ENCODE measurements at places on chromosomes 4 and X.

- DNase-seq = no peak
These were observed 917 bp downstream of the PCDH18 start for GRCh38 chr4:137531168-137531985.

GRCh38 chr4:8867624-8868320 lies 3.9 kb downstream of the HMX1 start:
- no peak for DNase-seq

DNA sequence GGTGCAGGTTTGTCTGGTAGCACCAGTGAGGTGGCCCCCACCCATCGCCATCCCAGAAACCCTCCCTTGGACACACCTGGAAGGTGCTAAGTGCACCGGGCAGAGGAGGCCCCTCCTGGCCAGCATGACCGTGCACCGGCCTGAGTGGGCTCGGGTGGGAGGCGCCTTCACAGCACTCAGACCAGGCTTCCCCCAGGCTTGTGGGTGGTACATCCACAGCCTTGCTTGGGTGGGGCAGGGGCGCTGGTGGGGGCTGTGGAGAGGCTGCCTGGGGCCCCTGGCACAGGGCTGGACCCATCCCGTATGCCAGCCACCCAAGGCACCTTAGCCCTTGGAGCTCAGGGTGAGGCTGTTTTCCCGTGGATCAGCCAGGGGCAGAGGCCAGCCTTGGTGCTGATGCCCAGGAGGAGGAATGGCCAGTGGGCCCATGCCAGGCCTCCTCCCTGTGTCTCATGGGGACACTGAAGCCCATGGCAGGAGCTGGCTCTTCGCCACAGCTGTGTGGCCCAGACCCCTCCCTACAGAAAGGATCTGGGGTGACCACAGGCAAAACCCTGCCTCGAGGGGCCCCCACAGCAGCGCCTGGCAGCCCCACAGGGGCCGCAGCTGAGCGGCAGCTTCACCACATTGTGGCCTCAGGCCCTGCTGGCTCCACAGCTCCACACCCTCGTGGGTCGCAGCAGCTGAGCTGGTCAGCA lies 21.4 kb downstream of the NKX1-1 start:
- DNase-seq = no peak

- DNase-seq = no peak
These were observed 100.1 kb upstream of the VCX3B start for GRCh38 chrX:8364369-8365141.

- no peak for DNase-seq
These were observed 316.8 kb downstream of the NAF1 start for GRCh38 chr4:162849937-162850336.

DNA sequence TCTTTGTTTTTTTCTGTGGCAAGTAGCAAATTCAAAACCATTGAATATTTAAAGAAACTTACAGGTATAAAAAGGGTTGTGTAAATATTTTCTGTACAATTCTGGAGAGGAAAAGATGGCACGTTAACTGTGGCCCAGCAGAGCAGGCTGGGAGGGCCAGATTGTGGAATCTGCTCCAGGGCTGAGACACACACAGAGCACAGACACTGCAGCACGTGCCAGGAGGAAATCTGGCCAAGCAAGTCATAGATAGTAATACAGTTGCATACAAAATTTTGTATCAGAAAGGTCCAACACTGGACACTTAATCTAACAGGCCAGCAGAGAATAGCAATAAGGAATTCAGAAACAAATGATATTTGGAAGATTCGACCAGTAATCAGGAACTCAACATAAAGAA lies 763.7 kb downstream of the PDHA2 start:
- DNase-seq = no peak

DNA sequence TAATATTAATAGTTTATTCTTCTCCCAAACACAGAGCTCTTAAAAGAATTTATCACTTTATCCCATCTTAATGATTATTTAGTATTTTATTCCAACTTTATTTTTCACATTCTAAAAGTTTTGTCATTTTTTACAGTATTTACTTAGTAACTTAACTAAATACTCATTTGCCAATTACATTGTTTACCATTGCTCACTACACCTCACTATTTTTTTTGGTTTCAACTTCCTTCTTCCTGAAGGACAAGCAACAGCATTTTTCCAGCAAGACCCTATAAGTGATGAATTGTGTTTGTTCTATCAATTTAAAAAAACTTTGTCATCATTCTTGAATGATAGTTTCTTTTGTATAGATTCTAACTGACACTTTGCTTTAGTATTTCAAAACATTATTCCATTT lies 19.4 kb upstream of the SRD5A3 start:
- no peak for DNase-seq

DNA sequence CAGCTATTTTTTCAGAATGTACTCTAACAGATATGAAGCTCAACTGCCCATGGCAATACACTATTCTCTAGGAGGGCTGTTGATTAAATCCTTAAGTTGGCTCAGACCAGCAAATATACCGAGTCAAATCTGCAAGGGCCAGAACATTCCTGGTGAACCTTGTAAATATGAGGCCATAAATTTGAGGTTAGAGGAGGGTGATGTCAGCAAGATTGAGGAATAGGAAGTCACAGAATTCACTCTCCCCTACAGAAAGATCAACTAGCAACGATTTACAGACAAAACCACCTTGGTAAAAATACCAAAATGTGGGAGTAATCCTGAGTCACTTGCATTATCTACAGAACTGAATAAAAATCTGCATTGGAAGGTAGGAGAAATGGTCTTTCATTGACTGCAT lies 399.3 kb downstream of the GPM6A start:
- no peak for DNase-seq

DNA sequence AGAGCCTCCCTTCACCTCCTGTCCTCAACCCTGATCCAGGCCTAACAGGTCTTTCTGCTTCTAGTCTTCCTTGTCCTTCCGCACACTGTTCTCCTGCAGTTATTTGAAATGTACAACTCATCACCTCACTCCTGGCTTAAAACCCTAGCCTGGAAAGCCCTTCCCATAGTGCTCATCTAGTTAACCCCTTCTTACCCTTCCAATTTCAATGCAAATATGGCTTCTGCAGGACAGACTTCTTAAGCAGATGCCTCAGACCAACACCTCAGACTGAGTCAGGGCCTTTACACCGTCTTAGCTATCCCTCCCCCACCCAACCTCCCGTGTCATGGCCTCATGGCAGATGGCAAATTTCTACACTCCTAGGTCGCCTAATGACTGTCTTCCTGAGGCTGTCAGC lies 130.4 kb downstream of the BCOR start:
- DNase-seq = no peak

GRCh38 chrX:102745857-102746584 lies 25.5 kb downstream of the GPRASP3 start:
- no peak for DNase-seq

- no peak for DNase-seq
These were observed 7.1 kb downstream of the AWAT2 start for GRCh38 chrX:70042399-70043371.

GRCh38 chr4:153220682-153221395 lies 16.6 kb downstream of the TRIM2 start:
- DNase-seq = no peak

DNA sequence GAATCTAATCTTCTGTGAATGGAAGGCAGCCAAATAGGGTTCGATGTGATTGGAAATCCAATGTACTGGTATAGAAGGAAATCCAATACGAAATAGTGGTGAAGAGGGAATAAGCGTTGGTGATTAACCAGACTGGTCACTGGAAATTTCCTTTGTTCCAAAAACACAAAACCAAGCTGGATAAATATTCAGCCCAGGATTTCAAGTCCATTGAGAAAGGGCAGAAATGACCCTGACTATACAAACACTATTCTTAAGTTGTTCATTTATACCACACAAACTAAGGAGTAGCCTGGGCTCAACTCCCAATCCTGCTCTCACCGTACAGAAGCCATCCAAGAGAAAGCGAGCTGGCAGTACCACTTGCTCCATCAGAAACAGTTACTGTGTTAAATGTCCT lies 32.2 kb downstream of the PCDH19 start:
- no peak for DNase-seq

GRCh38 chr4:122431351-122431750 lies 25.2 kb downstream of the IL2 start:
- no peak for DNase-seq
